NCI-H2081 (cell line): ENCODE measurements at places on chromosomes 1 and 21.

DNA sequence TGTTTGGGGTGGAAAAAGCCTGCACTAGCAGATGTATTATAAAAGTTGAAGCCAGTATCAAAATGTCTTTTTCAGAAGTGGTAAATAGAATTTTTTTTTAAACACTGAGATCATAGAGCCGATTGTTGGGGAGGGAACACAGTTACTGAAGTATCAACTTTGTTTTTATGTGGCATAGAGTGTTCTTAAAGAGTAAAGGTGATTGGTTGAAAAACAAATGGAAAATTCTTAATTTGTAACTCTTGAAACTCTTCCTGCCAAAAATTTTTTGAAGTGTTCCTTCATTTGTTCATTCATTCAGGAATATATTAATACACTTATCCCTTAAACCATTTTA lies 83.3 kb downstream of the DISP1 start:
- DNase-seq, result no peak

GRCh38 chr21:18369115-18369514 lies 34.5 kb downstream of the TMPRSS15 start:
- peak; percentile 43 for DNase-seq

DNA sequence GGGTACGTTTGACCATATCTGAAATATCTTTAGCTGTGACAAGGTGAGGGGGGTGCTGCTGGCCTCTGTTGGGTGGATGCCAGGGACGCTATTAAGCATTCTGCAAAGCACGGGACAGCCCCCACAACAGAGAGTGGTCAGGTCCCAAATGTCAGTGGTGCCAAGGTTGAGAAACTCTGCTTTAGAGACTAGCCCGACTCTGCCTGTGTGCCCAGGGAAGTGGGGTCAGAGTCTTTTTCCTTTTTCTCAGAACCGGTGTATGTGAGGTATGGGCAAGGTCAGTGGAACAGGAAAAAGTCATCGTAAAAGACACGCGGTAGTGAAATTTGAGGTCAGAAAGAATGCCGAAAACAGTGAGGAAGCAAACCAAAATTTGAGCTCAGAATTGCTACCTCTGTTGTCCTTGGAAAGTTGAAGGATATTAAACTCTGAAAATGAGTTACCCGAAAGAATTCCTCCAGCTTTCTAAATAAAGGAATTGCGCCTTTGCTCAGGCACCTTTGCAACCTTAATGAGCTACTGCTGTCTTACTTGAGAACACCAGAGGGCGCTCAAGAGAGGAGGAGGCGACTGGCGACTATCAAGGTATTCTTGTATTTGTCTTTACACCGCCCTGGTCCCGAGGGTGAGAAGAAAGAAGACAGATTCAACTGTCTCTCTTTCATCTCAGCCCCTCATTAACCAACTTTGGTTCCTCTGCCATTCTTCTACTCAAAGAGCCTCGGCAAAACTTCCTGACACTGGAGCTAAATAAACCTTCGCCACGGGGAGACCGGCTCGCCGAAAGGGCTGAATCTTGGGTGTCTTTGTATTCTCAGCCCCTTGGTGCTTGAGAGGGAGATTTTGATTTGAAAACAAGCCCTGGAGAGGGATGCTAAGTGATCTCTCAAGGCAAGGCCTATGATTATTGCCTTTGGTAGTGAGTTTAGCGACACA lies 85.4 kb upstream of the OLIG2 start:
- DNase-seq, result peak; percentile 14

GRCh38 chr1:115810609-115811008 lies 30.3 kb downstream of the NHLH2 start:
- DNase-seq, result no peak

DNA sequence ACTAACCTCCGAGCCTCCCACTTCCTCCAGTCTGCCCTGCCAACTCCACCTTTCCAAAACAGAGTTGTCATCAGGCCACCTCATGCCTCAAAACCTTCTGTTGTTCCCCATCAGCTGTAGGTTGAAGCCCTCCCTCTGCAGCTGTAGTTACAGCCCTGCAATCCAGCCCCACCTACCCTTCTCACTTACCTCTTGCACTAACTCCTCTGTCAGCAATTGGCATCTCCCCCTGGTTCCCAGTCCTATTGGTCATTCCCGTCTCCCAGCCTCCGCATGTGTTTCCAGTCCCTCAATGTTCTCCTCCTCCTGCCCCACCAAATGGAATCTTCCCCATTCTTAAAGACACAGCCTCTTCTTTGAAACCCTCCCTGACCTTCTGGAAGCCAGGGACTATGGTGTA lies 100.1 kb upstream of the GCLM start:
- DNase-seq, result no peak

GRCh38 chr1:245695211-245695610 lies 540.4 kb downstream of the KIF26B start:
- DNase-seq, result no peak

GRCh38 chr21:19076031-19076430 lies 672.4 kb upstream of the TMPRSS15 start:
- DNase-seq, result no peak

- DNase-seq, result peak; percentile 78
Measured at GRCh38 chr1:174519844-174520243, 72.1 kb downstream of the GPR52 start.

DNA sequence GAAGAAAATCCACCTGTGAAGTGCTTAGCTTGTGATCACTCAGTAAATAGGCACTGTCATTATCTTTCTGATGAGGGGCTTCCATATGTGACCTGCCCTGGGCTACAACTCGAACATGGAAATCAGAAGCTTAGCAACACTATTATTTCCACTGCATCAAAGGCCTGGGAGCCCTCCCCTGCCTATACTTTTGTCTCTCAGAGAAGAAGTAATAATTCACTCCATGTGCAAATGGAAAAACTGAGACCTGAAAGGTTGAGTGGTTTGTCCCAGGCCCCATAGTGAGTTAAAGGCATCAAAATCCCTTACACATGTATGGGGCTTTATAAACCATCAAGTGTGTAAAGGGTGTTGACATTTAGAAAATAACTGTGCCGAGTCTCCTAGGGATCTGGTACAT lies 20.9 kb downstream of the SOX13 start:
- no peak for DNase-seq

GRCh38 chr1:109969907-109970306 lies 14.7 kb upstream of the AHCYL1 start:
- no peak for DNase-seq

DNA sequence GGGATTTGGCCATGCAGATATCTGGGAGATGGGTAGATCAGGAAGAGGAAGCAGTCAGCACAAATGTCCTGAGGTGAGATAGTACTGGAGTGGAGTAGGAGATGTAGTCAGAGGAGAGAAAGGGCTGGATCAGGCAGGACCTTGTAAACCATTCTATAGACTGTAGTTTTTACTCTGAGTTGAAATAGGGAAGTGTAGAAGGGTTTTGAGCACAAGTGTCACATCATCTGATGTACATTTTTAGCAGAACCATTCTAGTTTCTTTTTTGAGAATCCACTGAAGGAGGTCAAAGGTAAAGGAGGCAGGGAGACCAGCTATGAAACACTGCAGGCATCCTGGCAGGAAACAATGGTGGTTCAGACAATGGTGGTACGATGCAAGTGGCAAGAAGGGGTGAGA lies 194.6 kb upstream of the RRP15 start:
- DNase-seq, result no peak

GRCh38 chr1:116807394-116808199 lies 53.4 kb downstream of the CD2 start:
- no peak for DNase-seq

DNA sequence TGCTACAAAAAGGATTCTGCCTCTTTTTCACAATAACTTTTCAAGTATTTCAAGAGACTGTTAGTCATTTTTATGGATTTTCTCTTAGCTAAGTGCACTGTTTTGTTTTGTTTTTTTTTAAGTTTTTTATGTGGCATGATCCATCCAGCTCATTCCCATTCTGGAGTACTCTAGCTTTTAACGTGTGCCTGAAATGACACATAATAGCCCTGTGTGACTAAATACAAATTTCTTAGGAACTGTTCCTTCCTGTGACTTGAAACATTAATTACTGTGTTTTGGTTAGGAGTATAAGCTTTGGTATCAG lies 143.9 kb downstream of the HS2ST1 start:
- DNase-seq, result no peak

DNA sequence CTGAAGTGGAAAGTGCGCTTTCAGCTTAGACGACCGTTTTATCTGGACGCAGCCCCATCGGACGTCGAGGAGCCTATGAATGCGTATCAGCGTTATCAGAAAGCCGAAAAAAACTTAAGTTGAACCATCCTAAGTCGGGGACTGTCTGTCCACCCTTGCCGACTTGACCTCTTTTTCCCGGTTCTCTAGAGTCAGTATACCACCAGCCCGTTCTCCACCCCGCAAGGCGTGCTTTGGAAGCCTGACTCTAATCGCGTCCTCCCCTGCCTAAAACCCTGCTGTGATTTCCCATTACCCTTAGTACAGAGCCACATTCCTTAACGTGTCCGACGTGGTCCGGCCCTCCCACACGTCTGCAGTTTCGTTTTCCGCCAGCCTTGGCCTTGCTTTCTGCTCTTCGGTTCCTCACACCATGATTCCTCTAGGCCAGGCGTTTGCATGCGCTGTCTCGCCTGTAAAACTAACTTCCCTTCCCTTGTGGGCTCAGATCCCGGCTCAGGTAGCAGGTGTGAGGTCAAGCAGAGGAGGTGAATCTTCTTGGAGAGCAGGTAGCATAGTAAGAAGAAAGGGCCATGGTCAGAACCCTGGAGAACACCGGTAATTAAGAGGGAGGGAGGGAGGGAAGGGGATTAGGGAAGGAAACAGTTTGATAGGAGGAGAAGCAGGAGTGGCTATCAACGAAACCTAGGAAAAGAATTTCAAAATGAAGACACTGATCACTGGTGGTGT lies 865 bp downstream of the ADPRS start:
- DNase-seq, result no peak

GRCh38 chr1:66648901-66649595 lies 103.2 kb upstream of the DYNLT5 start:
- DNase-seq, result no peak
